ENCODE measurements at places on chromosomes 4 and X.

GRCh38 chr4:122606364-122607043 lies 14.4 kb downstream of the IL21 start:
- DNase-seq, result no peak

DNA sequence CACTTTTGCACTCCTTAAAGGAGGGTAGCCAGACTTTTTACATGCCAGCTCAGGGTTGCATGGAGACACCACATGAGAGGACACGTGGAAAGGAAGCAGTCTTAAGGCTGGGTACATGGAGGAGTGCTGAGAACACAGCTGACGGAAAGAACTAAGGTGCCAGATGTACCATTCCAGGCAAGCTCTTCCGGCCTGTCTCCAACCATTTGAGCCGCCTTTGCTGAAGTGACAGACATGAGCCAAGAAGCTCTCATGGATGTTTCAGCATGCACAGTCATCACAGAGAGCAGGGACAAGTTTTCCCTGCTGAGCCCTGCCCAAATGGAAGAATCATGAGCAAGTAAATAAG lies 83.4 kb upstream of the BMP2K start:
- no peak for DNase-seq

GRCh38 chr4:186486172-186486571 lies 69.2 kb downstream of the MTNR1A start:
- DNase-seq, result no peak

DNA sequence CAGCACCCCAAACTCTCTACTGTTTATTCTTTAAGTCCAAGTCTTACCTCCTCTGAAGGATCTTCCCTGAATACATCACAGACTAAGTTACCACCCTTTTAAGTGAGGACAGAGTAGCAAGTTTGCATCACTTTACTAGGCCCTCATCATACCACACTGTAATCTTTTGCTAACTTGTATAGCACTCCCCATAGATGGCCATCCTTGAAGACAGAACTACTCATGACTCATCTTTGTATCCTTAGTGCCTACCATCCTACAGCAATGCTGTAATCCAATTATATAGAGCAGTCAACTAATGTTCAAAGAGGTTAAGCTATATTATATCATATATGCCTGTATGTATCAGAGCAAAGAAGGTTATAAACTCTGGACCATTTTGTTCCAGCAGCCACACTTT lies 101.4 kb downstream of the ADAMTS3 start:
- no peak for DNase-seq

- DNase-seq, result no peak
Measured at GRCh38 chrX:105463473-105463872, 243.0 kb upstream of the TEX13A start.

GRCh38 chr4:8079916-8080753 lies 78.5 kb downstream of the ABLIM2 start:
- DNase-seq, result no peak

DNA sequence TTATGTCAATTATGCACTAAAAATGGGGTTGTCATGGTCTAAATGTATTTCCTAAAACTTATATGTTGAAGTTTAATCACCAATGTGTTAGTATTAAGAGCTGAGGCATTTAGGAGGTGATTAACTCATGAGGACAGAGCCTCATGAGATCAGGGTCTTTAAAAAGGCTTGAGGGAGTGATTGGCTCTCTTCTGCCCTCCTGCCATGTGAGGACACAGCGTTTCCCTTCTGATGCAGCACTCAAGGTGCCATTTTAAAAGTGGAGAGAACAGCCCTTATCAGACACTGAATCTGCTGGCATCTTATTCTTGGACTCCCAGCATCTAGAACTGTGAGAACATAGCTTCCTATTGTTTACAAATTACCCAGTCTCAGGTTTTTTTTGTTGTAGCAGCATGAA lies 581.7 kb downstream of the KCNIP4 start:
- DNase-seq, result no peak

DNA sequence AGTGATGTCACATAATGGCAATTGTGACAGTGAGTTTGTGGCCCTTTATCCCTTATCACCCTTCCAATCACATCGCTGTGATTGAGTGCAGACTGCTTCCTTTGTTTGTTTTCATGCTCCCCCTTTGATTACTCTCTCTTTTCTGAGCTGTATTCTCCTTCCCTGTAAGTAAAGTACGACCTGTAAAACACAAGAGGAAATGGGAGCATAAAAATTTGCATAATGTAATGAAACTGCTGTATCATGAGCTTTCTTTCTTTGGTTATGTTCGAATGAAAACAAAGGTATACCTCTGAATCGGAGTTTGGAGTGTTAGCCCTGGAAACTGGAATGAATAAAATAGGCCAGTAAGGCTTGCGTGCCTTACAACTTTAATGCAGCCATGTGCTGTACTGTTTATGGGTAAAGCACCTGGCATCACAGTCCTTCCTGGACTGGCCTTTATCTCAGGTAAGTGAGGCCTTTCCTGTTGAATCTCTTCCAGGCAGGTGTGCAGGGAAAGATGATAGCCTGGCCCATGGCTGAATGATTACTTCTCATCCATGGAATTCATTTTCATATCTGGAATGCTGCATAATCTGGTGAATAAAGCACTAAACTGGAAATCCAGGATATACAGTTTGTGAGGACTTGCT lies 26.6 kb upstream of the HS3ST1 start:
- DNase-seq, result no peak

- DNase-seq, result no peak
Measured at GRCh38 chrX:67296395-67296794, 247.4 kb upstream of the AR start.

GRCh38 chrX:28189011-28189410 lies 207.8 kb upstream of the DCAF8L1 start:
- no peak for DNase-seq

DNA sequence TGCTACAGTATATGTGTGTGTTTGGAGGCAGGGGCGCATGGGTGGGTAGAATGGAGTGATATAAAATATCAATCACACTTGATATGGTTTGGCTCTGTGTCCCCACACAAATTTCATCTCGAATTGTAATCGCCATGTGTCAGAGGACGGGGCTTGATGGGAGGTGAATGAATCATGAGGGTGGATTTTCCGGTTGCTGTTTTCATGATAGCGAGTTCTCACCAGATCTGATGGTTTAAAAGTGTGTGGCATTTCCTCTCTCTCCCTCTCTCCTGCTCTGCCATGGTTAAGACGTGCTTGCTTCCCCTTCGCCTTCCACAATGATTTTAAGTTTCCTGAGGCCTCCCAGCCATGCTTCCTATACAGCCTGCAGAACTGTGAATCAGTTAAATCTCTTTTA lies 14.8 kb downstream of the SOWAHB start:
- no peak for DNase-seq

GRCh38 chr4:178028481-178028880 lies 586.2 kb upstream of the AGA start:
- DNase-seq, result no peak

DNA sequence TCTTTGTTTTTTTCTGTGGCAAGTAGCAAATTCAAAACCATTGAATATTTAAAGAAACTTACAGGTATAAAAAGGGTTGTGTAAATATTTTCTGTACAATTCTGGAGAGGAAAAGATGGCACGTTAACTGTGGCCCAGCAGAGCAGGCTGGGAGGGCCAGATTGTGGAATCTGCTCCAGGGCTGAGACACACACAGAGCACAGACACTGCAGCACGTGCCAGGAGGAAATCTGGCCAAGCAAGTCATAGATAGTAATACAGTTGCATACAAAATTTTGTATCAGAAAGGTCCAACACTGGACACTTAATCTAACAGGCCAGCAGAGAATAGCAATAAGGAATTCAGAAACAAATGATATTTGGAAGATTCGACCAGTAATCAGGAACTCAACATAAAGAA lies 763.7 kb downstream of the PDHA2 start:
- no peak for DNase-seq

DNA sequence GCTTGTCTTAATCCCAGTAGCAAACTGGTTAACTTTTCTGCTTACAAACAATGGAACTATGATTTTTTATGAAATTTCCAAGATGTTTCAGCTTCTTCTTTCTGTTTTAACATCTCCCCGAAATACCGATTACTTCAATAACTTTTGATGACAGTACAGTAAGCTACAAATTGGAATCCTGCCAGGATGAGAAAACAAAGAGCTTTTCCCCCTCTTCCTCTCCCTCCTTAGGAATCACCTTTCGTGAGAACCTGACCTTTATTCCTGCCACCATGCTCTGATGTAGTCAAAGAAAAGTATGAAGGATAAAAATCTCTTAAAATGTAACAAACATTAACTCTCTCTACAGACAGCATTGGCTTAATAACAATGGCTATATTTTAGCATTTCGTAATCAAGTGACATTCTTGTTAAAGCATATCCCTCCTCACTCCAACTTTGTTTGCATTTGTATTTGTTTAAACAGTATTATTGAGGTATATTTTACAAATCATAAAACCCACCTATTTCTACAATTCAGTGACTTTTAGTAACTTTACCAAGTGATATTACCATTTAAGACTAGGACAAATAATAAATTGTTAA lies 148.7 kb upstream of the NAP1L5 start:
- no peak for DNase-seq

GRCh38 chrX:75107863-75108509 lies 48.1 kb downstream of the ABCB7 start:
- DNase-seq, result no peak

- no peak for DNase-seq
Measured at GRCh38 chr4:138251938-138252337, 9.8 kb upstream of the SLC7A11 start.

GRCh38 chr4:174761451-174761850 lies 67.6 kb downstream of the GLRA3 start:
- DNase-seq, result no peak

DNA sequence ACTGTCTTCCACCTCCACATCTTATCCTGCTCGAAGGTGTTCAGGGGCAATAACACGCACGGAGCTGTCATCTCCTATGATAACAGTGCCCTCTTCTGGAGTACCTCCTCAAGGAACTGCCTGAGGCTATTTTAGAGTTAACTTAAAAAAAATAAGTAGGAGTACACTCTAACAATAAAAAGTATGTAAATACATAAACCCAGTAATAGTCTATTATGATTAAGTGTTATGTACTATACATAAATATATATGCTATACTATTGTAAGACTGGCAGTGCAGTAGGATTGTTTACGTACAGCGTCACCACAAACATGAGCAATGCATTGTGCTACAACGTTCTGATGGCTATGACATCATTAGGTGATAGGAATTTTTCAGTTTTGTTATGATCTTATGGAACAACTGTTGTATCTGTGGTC lies 34.5 kb upstream of the TLR2 start:
- DNase-seq, result no peak

- DNase-seq, result no peak
Measured at GRCh38 chr4:127668770-127669169, 36.0 kb downstream of the INTU start.

DNA sequence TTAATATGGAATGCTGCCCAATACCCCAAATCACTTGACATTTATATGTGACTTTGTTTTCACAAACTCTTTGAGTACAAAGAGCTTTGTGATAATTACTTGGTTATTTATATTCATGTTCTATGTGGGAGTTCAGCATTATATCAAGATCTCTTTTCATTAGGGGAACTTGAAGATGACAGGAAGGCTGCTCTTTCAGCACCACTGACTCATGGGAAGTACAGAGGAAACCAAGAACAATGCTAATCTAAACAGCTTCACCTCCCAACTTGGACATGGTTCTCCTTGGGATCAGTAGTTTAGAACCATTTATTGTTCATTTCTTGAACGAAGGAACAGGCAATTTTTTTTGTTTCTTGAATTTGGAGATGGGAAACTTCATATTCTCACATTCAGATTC lies 184.0 kb upstream of the AFF2 start:
- no peak for DNase-seq

GRCh38 chrX:39765327-39765726 lies 332.4 kb downstream of the BCOR start:
- no peak for DNase-seq

DNA sequence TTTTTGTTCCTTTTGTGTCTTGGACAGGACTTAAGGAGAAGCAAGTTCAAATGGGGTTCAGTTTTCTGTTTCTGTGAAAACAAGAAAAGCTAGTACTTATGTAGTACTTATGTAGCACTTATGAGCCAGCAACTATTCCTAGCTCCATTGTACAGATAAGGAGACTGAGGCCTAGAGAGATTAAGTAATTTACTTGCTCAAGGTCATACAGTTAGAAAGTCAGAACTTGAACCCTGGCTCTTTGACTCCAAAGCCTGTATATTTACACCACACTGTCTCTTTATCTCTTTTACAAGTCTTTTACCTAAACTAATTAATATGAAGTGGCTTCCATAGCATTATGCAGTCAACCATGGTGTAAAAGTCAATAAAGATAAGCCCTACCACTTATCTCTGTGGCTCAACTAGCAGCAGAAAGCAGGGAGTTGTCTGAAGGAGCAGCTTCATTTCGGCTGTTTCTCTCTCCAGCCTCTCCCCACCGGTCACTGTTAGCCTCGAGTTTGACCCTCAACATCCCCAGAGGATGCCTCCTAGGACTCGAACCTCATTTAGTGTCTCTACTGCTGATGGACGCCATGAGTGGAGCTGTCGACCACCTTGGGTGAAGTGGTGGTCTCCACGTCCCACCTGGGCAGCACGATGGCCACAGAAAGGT lies 209.9 kb downstream of the SHROOM3 start:
- DNase-seq, result no peak

DNA sequence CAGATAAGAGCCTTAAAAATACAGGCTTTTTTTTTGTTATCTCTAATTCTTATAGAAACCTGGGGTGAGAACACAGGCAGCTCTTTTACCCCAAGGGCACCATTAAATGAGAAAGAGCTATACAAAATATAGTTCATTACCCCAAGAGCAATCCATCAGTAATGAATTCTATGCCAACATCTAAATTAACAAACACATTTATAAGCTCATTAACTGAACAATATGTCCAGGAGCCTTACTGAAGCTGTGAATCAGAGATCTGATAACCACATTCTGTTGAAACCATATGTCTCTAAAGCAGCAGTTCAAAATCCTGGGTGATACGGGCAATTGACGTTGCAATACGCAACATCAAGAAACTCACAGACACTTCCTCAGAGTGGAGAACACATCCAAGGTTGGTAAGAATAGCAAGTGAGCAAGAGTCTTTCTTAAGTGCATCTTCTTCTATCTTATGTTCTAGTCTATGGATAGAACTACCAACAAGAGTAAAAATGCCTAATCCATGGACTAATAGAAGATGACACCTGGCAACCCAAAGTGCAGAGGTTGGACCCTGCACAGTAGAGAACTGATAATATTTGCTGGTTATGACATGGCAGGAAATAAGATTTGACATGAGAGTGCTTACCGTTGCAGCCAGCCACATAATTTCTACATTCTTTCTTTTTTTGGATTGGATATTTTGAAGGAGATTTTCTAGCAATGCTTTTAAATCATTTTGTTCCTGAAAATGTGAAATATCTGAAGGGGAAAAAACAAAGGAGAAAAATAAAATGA lies 449.3 kb downstream of the IL15 start:
- DNase-seq, result no peak

DNA sequence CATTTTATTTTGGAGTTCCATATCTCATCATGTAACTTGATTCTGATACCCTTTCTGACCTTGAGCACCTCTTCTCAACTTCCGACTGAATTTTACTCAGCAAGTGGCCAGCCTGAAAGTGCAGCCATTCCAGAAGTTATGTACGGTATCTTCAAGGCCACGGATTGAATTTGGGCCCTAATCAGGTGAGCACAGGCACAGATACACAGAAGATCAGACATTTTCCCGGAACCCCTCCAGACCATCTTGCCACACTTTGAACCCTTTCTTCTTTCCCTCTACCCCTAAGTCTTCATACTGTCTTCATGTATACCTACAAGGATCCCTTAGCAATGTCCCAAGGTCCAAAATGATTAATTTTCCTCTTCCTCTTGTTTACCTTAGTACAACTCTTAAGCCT lies 108.2 kb downstream of the FNIP2 start:
- DNase-seq, result no peak

Data from CD4-positive, alpha-beta T cell treated with Interleukin-1 beta for 1 hour (primary cell).